Fibroblast of skin of right biceps (primary cell): ENCODE measurements at places on chromosomes 2 and 18.

DNA sequence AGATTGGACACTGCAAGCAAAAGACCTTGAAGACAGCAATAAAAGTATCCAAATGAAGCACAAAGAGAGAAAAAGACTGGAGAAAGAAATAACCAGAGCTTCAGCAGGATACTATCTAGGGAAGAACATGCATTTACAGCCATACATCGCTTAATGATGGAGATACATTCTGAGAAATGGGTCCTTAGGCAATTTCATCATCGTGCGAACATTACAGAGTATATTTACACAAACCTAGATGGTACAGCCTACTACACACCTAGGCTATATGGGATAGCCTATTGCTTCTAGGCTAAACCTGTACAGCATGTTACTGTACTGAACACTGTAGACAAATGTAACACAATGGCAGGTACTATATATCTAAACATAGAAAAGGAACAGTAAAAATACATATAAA lies 11.9 kb downstream of the OLA1 start:
- DNase-seq: no peak

GRCh38 chr2:77119333-77119732 lies 402.8 kb downstream of the LRRTM4 start:
- DNase-seq: no peak

GRCh38 chr2:219331560-219332213 lies 857 bp downstream of the RESP18 start:
- peak; percentile 34 for DNase-seq

GRCh38 chr18:59802031-59802430 lies 97.8 kb upstream of the PMAIP1 start:
- DNase-seq: no peak

- DNase-seq: no peak
Observed at GRCh38 chr2:72175636-72176035, 28.0 kb upstream of the CYP26B1 start.

- no peak for DNase-seq
Observed at GRCh38 chr2:190981733-190982132, 32.2 kb downstream of the STAT1 start.

GRCh38 chr2:65436169-65436823 lies 3.9 kb upstream of the SPRED2 start:
- peak; percentile 93 for DNase-seq

GRCh38 chr2:84278386-84278785 lies 180.7 kb downstream of the SUCLG1 start:
- DNase-seq: no peak

- no peak for DNase-seq
Observed at GRCh38 chr2:119086327-119086726, 72.2 kb downstream of the C1QL2 start.

DNA sequence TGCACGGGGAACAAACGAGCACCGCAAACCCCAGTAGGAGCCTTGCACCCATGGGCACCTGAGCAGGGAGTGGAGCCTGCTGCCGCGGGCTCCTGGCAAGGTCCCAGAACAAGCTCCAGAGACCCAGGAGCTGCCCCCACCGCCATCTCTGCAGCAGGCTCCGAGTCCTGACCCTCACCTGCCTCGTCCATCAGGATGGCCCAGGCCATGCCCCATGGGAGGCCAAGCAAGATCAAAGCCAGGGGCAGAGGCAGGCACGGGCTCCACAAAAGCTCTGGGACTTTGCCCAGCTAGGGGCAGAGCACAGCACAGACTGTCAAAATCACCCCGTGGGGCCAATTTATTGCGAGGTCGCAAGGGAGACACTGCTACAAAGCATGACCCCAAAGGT lies 43.6 kb downstream of the GPC1 start:
- DNase-seq: no peak

DNA sequence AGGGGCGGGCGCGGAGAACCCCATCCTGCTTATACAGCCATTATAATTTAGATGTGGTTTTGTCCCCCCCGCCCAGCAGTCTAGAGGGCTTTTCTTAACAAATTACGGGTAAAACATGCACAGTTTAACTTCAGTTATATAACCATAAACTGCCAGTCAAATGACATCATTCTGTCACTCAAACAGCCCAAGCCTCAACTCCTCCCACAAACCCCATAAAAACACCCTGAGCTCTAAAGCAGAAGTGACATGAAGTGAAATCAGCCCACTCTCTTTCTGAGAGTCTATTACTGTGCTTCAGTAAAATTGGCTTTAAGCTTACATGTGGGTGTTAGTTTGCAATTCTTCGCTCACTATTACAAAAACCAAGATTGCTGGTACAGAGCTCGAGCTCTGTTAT lies 705.1 kb upstream of the GCFC2 start:
- DNase-seq: no peak

DNA sequence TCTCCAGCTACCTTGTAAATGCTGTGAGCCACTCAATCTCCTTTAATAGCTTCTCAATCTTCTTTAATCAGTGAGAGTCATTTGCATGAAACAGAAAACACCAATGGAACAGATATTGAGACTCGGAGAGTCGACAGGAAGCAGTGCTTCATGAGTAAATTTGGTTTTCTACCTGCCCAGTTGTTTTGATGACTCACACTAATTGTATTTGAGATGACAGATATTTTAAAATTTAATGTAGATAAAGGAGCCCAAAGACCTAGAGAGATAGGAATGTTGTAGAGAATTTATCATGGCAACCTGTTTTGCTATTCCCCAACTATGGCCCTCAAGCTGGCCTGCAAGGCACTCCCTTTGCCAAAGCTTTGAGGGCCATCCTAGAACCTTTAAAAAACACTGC lies 119.1 kb downstream of the CDC42EP3 start:
- DNase-seq: no peak

DNA sequence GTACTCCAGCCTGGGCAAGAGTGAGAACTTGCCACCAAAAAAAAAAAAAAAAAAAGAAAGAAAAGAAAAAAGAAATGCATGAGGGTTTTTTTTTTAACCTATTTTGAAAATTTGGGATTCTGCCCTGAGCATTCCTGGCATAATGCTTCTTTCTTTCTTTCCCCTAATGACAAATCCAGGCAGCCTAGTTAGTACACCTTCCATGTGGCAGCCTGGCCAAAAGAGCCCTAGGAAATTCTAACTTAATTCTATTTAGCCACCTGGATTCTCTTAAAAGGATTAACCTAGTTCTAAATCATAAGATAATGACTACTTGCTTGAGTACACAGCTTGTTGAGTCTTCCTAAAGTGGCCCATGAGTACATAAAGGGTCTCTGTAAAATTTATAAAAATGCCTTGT lies 160.1 kb downstream of the THADA start:
- DNase-seq: no peak

DNA sequence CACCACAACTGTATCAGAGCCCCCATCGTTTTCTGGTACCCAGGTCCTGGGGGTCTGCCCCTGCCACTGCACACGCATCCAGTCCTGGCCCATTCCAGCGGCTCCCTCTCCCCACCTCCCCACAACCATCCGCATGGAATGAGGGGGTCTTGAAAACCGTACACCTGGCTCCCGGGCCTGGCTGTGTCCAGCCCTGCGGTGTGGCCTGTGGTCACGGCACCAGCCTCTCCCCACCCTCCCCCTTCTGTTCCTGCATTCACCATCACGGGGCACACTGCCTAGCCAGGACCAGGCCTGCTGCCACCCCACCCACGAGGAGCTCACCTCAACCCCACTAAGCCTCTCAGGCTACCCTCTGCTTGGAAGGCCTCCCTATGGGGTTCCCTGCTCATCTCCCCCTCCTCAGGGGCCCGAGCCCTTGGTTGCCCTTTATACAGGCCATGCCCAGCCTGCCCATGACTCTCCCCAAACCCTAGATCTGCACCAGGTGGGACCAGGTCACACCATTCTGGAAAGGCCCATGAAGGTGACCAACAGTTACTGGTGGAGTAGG lies 11.4 kb downstream of the GPR35 start:
- no peak for DNase-seq

DNA sequence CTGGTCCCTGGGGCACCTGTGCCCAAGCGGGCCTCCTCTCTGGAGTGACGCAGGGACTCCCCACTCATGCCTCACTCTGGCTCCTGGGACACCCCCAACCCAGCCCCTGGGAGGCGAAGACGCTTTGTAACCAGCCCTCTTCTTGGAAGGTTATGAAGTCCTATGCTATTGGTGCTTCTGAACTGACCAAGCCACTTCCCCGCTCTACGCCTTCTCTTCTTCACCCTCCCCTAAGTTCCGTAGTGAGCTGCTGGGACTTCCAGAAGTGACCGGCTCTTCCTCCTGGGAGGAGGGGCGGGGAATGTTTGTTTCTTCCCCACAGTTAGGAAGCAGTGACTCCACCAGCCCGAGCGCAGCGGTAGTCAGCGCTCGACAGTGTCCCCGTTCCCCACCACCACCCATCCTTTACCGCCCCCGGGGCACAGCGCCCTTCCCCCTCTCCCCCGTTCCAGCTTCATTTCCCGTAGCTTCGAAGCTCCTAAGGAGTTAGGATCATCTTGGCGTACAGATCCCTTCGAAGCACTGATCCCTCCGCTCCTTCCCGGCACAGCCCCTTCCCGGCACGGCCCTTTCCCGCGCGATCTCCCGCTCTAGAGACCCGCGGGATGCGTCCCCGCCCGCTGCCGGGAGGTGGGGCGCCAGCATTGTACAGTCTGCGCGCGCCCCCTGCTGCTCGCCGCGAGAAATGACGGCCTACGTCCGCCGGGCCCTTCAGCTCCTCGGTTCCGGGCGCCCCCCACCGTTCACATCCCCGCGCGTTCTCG lies 25.3 kb upstream of the NOTO start:
- DNase-seq: peak; percentile 84

GRCh38 chr2:113118263-113118657 lies 9.1 kb upstream of the IL1RN start:
- DNase-seq: no peak

- no peak for DNase-seq
Observed at GRCh38 chr18:3120356-3120755, 99.4 kb downstream of the MYOM1 start.

GRCh38 chr18:10752382-10752781 lies 226.6 kb downstream of the NAPG start:
- peak; percentile 53 for DNase-seq

- DNase-seq: no peak
Observed at GRCh38 chr2:138323382-138324067, 178.0 kb upstream of the SPOPL start.

GRCh38 chr2:109438773-109439389 lies 174.9 kb downstream of the SEPTIN10 start:
- peak; percentile 36 for DNase-seq

DNA sequence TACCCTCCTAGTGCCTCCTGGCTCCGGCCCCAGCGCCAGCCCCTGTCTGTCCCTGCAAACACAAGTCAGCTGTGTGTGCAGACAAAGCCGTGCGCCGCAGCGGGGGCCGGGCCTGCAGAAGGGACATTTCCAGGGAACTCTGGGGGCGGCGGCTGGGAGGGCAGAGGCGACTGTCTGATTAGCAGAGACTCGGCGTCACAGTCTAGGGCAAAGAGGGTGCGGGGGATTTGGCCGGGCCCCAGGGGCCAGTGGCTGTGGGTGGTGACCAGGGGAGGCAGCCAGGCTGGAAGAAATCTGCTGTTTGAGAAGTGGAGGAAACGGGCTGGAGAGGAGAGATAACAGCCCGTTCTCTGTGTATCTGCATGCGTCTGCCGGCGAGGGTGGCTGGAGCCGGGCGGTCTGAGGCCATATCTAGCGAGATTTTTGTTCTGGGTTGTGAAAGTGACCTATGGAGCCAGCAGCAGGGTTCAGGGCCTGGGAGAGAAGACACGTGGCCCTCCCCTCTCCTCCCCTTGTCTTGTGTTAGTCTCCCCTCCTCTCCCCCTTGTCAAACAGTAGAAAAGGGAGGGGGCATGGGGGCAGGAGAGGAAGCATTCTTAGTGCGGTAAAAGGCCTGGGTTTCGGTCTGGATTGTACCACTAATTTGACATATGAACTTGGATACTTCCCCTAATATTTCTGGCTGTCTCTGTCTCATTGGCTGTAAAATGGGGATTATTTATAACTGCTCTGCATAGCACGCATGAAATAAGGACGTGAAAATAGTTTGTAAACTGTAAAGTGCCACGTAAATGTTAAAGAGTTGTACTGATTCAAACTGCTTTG lies 169.4 kb downstream of the SMAD7 start:
- DNase-seq: peak; percentile 64

DNA sequence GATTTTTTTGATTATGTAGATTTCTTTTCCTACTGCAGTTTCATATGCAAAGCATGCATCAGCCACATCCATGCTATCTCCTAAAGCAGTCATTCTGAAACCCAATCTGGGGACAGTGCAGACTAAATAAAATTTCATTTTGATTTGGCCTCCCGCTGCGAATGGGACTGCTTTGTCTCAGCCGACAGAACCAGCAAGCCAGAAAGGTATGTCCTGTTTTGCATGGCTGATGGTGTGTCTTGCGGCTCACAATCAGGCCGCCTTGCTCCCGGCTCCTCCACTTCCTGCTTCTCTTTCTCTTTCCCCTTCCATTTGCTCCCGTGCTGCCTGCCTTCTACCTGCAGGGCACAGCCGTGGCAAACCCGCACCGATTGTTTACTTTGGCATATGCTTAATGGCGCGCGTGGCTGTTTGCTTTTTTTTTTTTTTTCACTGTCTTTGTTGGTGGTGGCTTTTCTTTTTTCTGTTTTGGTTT lies 419.6 kb upstream of the POU3F3 start:
- DNase-seq: peak; percentile 63
